Stimulated activated CD4-positive, alpha-beta T cell treated with anti-CD3 and anti-CD28 coated beads, Interleukin-4, amount 100 ng/mL, for 24 hours (primary cell): ENCODE measurements at places on chromosomes 16 and 17.

GRCh38 chr17:49928126-49928800 is 40.7 kb upstream of the DLX4 start:
- no peak for DNase-seq

DNA sequence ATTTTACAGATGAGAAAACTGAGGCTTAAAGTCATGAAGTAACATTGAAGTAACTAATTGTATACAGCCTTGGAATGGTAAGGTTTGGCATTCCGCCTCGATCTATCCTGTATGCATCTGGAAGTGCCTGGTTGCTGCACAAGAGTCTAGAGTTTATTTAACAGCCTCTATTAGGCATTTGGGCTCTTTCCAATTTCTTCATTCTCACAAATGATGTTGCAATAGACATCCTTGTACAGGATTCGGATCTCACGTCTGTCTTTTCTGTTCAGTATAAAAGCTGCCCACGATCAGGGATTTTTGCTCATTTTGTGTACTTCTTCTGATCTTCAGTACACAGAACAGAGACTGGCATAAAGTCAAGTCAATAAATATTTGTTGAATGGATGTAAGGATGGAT is 100.5 kb downstream of the AIPL1 start:
- DNase-seq, result no peak

DNA sequence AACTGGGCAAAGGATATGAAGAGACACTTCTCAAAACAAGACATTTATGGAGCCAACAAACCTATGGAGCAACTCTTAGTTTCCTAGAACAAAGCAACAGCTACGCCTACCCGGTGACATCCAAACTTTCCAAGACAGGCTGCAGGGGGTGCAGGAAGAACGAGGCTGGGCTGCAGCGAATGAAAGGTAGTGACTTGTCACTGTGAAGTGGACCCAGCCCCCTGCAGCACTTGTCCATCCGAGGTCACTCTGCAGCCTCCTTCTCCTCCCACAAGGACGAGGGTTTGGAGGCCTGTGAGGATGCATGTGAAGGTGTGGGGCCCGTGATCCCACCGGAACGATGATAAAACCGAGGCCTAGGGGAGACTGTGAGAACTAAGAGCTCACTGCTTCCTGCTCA is 192.6 kb upstream of the RPL38 start:
- no peak for DNase-seq

GRCh38 chr17:76452127-76452659 is 759 bp downstream of the UBE2O start:
- DNase-seq, result no peak

DNA sequence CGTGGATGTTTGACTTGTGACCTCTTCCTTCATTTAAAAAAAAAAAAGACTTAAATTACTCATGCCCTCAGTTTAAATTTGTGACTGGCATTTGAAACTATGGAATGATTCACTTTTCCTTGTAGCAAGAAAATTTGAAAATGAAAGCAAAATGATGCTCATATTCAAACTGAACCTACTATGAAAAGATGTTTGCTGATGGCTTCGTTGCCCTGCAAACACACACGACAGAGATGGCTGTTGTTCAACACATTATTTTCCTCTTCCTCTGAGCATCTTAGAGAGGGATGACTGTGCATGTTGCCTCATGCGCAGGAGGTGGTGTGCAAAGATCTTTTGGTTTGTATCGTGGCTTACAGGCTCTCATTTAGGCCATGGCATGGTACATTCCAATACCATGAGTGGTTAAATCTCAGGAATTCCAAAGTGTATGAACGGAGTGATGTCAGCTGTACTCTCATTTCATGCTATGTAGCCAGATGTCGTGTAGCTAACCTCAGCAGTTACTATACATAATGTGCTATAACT is 164.5 kb downstream of the PRKCA start:
- peak; percentile 74 for DNase-seq

- DNase-seq, result peak; percentile 6
Measured at GRCh38 chr16:81313701-81314602, 810 bp upstream of the GAN start.

GRCh38 chr16:4489030-4489429 is 12.8 kb downstream of the HMOX2 start:
- DNase-seq, result no peak

DNA sequence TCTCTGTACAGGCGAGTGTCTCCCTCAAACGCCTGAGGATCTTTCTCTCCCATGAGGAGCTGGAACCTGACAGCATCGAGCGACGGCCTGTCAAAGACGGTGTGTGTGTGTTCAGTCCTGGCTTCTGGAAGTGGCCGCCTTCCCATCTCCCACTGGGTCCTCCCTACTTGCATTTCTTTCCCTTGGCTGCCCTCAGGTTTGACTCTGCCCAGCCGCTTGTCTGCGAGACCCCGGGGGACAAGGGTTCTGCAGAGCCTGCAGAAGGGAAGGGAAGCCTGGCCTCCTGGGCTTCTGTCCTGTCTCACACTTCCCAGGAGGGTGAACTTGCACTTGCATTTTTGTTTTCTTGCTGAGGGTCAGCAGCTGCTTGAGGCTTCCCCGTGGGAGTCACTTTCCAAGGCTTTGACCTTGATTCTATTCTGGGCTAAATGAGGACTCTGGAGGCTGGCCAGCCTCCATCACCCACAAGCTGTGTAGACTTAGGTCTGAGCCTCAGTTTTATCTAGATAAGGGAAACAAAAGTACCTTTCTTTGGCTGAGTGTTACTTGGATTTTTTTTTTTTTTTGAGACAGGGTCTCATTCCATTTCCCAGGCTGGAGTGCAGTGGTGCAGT is 122.3 kb downstream of the ABCC1 start:
- no peak for DNase-seq

DNA sequence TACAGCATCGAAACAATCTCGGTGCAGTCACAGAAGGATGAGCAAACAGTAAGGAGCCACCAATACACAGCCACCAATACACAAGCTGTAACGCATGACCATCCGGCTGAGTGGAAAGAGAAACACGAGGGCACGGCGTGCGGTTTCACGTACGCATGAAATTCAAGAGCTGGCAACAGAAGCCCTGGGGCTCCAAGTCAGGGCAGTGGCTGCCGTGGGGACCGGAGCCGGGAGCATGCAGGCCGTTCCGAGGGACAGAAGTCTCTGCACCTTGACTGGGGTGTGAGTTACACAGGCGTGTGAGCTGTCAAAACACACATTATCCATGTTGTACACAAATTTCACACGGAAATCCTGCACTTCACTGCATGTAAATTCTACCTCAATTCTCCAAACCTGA is 50.6 kb upstream of the METRNL start:
- no peak for DNase-seq

- DNase-seq, result peak; percentile 87
Measured at GRCh38 chr16:87636050-87636684, 33.9 kb downstream of the JPH3 start.

GRCh38 chr16:69823831-69824563 is 61.9 kb downstream of the WWP2 start:
- no peak for DNase-seq

DNA sequence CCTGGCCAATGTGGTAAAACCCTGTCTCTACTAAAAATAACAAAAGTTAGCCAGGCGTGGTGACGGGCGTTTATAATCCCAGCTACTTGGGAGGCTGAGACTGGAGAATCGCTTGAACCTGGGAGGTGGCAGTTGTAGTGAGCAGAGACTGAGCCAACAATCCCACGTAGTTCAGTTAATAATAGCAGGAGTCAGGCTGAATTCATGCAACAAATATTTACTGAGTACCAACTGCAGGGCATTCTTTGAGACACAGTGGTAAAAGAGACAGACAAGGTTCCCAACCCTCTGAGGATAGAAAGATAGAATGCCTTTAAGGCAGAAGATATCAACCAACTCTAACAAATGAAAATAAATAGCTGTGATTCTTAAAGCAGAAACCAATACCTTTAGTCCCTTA is 39.1 kb downstream of the SPOP start:
- no peak for DNase-seq

- no peak for DNase-seq
Measured at GRCh38 chr17:64152428-64153125, 22.6 kb upstream of the ERN1 start.

- DNase-seq, result no peak
Measured at GRCh38 chr16:19379838-19380237, 37.8 kb upstream of the TMC5 start.

DNA sequence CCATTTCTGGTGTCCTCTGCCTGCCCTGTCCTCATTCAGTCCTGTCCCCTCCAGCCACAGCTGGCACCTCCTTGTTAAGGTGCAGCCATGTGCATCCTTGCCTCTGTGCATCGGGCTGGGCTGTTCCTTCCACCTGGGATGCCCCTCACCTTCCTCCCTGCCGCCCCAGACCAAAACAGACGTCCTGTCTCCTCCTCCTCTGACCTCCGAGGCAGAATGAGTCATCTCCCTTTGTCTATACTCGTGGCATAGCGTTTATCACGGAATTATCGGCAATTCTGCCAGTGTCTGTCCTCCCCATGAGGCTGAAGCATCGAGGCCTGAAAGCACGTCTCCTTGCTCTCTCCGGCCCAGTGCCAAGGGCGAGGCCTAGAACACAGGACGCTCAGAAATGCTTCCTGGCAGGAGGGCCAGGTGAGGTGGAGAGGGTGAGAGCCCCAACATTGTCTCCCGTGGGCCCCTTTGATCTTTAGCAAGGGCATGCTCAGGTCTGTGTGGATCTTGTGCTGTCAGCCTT is 4.6 kb downstream of the RAI1 start:
- no peak for DNase-seq

- no peak for DNase-seq
Measured at GRCh38 chr16:71676236-71676635, 48.3 kb downstream of the PHLPP2 start.

- DNase-seq, result peak; percentile 45
Measured at GRCh38 chr17:78774453-78774852, 7.6 kb downstream of the CYTH1 start.

GRCh38 chr17:66221343-66221742 is 7.9 kb downstream of the APOH start:
- no peak for DNase-seq

- DNase-seq, result no peak
Measured at GRCh38 chr16:50011707-50012106, 13.3 kb upstream of the CNEP1R1 start.

- DNase-seq, result peak; percentile 59
Measured at GRCh38 chr16:2152695-2153506, 2.7 kb upstream of the TRAF7 start.

DNA sequence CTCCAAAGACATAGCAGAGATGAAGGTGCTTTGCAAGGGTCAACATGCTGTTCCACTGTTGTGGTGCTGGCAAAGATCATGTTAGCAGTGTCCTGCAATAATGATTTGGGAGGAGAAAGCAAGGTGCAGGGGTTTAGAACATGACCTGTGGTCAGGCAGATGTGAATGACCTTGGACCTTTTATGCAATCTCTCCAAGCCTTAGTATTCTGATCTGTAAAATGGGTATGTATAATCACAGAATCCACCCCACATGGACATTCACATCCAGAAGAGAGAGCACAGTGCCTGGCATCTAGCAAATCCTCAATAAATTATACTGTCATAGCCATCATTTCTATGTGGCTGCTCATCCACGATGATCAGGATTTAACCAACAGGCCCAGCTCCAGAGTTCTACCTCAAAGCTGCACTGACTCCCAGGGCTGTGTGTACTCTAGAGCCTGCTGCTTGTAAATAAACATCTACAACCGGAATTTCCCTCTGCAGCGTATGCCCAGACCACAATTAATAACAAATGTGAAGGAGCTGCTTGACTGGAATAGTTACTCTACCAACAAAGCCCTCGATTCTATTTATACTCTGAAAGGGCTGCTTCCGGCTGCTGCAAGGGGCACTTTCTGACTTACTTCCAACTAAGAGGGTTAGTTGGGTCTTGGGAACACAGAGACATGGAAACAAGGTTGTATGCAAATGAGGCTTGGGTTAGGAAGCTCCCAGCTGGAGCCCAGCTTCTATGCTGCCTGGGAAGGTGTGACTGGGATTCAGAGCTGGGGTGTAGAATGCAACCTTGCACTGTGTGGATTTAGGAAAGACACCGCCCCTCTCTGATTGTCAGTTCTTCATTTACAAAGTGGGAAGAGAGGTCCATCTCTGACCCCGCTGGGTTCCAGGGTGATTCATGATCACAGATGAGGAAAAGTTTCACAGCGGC is 265.2 kb downstream of the XYLT1 start:
- DNase-seq, result no peak

DNA sequence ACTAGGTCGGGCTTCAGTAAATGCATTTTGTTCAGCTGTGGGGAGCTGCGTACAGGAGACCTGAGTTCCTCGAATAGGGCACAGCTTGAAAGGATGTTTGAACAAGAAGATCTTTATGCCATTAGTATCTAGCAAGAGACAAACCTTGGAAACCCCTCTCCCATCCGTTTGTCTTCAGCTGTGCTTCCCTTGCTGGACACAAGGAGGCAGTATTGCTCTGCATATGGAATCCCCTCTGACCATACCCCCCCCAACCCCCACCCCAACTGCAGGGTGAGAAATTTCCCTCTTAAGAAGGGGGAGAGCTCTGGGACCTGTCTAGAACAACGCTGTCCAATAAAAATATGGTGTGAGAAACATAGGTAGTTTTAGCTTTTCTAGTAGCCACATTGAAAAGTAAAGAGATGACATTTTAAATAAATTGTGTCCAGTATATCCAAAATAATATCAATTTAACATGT is 1.6 kb downstream of the MRM1 start:
- peak; percentile 75 for DNase-seq

DNA sequence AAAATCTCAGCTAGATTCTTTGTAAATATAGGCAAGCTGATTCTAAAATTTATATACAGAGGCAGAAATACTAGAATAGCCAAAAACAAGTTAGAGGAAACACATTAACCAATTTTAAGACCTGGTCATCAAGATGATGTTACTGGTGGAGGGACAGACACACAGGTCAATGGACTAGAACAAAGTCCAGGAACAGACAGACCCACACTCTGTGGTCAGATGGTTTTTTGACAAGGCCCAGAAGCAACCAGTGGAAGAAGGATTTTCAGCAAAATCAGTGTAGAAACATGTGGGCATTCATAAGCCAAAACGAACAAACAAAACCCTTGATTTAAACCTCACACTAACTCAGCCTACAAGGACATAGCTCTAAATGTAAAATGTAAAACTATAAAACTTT is 99.7 kb upstream of the METRNL start:
- DNase-seq, result no peak

DNA sequence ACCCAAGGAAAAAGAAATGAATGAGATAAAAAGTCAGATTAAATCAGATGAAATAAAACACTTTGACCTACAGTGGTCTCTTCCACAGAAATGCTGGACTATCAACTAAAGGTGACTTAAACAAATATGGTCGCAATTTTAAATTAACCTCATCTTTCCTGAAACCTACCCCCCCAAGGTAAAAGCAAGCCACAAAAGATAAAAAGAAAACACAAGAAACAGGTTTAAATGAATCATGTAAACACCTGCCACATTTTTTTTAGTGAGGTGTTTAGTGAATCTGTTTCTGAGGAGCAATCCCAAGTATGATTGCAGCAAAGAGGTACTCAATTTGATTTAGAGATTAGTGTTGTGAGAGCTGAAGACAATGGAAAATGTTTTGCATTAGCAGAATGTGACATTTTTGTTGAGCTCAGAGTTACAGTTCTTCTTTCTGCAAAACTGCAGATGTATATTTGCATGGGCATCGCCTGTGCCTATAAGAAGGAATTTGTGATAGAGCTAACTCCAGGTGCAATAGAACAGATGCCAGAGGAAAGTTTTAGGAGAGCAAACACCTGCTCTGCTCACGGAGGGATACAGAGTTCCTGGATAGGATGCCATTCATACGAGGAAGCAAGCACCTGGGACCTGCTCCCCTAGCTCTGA is 3.4 kb upstream of the MMD start:
- no peak for DNase-seq
